Common myeloid progenitor, CD34-positive (primary cell): ENCODE measurements at places on chromosomes 5 and 9.

- no peak for DNase-seq
Observed at GRCh38 chr5:18553269-18553668, 919.0 kb downstream of the TAF11L14 start.

- DNase-seq: no peak
Observed at GRCh38 chr5:106135473-106135872, 1535.3 kb downstream of the EFNA5 start.

DNA sequence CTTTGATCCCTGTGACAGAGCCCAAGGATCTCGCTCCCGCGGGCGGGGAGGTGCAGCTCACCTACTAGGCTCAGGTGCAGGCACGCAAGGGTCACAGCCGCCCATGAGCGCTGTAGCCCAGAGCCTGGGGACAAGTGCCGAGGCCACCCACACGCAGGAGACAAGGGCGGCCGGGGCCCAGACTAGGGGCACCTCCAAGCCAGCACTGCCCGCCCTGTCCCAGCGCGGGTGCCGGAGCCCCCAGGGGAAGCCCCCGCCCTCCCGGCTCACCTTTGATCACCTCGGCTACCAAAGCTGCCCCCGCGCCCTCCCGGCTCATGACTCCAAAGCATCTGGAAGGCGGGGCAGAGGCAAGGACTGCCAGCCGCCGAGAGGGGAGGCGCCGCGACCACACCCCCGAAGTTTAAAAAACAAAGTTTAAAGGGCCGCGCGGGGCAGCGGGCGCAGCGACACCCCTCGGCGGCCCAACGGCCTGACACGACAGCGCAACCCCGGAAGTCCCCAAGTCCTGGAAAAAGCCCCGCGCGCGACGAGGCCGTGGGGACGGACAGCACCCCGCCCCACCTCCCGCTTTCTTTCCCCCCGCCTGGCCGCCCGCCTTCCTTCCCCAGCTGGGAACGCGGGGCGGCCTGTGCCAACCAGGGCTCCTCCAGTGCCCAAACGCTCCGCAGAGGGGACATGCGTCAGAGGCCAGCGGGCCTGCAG is 53.0 kb downstream of the CDC14B start:
- DNase-seq: peak; percentile 91

- DNase-seq: peak; percentile 73
Observed at GRCh38 chr9:114382699-114383520, 4.9 kb downstream of the AKNA start.

GRCh38 chr5:34001241-34001841 is 6.5 kb downstream of the AMACR start:
- no peak for DNase-seq

- DNase-seq: no peak
Observed at GRCh38 chr5:143932584-143932983, 120.6 kb downstream of the HMHB1 start.

DNA sequence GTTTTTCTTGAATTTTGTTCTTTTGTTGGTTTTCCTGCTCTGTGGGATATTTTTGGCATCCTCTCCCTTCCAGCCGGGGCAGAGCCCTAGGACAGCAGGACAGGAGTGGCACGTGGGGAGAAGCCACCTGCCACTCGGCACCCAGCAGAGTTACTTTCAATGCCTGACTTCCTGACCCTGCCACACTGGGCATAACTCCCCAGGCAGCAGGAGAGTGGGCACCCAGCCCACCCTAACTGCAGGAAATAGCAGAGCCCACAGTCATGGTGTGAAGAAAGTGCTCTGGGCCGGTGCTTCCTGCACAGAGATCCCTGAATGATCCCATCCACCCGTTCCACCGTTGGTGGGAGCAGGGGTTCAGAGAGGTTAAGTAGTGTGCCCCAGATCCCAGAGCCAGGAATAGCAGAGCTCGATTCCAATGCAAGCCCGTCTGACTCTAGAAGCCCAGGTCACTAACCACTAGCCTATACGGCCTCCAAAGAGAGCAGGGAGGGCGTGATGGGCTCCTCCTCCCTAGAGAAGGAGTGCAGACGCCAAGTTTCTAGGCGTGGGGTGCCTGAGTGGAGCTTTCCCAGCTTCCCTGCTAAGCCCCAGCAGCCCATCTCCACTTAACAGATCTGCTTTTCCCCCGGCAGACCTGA is 8.1 kb upstream of the NUP214 start:
- DNase-seq: peak; percentile 23

DNA sequence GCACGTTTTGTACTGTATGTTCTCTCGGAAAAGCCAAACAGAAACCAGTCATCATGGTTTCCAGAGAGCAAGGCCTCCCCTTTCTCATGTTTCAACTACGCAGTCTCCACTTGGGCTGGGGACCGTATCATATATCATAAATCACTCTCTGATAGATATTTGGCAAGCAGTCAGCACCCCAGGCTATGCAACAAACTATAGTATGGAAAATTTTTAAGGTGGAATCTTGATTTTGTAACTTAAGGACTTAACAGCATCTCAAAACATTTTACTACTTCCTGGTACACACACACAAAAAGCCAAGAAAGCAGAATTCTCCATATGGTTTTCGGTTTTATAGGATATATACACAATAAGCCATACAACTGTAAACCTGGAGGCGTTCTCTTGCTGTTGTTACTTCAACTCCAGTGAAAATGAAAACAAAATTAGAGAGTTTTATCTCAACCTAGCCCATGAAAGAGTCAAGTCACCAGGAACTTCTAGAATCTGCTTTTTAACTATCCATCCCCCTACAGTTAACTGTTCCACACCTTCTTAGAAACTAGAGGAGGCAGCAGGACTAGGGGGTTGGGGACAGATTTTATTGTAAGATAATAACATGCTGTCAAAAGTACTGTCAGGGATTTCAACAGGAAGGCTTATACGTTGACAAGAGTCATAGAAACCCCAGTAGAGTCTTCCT is 283.4 kb downstream of the NFIB start:
- DNase-seq: no peak

DNA sequence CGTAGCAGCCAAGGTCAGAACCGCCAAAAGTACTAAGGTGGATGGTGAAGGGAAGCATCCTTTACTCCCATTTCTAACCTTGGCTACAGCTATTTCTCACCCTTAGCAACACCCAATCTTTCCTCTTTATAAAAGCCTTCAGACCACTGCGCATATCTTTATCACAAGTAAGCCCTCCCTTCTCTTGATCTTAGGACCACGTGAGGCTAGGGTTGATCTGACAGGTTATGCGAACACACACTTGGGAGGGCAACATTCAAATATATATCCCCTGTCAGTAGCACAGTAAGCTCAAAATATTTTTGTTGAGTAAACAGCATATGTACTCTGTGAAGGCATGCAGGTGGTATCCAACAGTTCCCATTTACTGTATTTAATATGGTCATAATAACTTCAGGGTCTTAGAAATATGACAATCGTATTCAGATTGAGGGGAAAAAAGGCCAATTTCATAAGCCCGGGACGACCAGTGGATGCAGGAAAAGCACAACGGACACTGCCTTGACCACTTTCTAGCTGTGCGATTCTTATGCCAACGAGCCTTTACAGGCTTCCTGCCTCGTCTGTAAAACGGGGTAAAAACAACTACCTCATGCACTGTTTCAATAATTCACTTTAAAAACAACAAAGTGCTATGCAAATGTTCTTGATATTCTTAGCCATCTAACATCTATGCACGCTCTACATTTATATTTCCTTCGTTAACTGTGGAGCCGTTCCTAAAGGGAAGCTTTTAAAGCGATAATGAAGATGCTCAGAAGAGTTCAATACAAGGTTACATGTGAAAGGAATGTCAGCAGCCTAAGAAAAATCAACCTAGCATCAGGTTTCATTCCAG is 1.3 kb downstream of the ARSB start:
- no peak for DNase-seq

GRCh38 chr9:98037357-98037756 is 19.2 kb upstream of the NANS start:
- DNase-seq: peak; percentile 82

DNA sequence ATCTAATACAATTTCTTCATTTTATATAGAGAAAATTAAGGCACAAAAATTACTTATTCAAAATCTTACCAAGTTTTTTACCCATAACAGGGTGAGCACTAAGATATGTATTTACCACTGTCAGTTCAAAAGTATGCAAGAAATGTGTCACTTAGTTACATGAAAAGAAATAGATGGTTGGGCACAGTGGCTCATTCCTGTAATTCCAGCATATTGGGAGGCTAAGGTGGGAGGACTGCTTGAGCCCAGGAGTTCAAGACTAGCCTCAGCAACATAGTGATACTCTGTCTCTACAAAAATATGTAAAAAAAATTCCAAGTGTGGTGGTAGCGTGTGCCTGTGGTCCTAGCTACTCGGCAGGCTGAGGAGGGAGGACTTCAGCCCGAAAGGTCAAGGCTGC is 19.4 kb downstream of the YIPF5 start:
- DNase-seq: no peak

DNA sequence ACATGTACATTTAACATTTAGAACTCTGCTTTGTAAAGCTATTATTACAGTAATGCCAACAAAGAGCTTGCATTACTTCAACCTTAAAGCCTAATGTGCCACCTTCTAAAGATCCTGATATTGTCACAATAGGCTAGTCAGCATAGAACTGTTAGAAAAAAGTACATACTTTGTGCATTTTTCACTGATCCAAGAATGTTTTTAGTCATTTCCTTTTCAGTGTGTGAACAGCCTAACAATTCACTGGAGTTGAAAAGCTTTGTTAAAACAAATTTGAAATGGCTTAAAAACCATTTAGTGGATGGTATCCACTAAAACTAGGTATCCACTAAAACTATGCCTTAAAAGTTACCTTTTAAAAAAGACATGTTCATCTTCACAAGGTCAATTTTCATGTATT is 4.5 kb downstream of the RPS6 start:
- no peak for DNase-seq

GRCh38 chr9:21653091-21653490 is 149.3 kb upstream of the MTAP start:
- no peak for DNase-seq

GRCh38 chr9:98559561-98559960 is 149.2 kb downstream of the GABBR2 start:
- no peak for DNase-seq

DNA sequence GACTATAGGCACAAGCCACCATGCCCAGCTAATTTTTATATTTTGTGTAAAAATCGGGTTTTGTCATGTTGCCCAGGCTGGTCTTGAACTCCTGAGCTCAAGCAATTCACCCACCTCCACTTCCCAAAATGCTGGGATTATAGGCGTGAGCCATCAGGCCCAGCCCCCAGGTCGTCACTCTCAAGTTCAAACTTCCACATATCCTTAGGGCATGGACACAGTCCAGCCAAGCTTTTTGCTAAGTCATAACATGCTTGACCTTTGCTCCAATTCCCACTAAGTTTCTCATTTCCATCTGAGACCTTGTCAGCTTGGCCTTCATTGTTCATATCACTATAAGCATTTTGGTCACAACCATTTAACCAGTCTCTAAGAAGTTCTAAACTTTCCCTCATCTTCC is 43.9 kb upstream of the ARAP3 start:
- DNase-seq: no peak

DNA sequence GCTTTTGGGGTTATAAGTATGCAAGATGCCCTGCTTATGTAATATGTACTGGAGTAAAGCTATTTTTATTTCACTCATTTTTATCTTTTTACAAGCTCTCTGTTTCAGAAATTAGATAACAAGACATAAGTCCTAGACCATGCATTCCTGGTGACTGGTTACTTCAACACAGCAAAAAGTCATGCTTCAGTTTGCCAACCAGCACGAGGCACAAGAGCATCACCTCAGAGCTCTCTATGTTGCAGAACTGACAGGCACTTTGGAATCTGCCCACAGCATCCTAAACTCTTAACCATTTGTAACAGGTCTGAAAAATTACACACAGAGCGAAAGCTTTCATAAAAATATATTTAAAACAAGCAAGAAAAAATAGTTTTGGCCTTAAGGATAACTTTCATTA is 112.8 kb downstream of the MARCHF11 start:
- DNase-seq: no peak

DNA sequence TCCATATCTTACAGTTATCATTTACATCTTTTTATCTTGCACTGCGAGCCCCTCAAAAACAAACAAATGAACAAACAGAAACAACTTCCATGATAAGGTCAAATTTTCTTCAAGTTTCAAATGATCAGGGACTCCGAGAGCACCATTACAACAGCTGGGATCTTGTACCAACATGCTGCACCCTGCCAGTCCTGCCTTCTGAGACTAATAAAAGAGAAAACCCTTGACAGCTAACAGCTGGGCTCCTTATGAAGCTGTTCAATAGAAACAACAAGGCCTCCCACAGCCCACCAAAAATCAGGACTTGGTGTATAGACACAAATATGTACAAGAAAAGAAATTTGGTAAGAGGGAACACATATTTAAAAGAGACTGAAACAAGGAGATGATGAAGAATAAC is 985.3 kb upstream of the DMAC1 start:
- no peak for DNase-seq

DNA sequence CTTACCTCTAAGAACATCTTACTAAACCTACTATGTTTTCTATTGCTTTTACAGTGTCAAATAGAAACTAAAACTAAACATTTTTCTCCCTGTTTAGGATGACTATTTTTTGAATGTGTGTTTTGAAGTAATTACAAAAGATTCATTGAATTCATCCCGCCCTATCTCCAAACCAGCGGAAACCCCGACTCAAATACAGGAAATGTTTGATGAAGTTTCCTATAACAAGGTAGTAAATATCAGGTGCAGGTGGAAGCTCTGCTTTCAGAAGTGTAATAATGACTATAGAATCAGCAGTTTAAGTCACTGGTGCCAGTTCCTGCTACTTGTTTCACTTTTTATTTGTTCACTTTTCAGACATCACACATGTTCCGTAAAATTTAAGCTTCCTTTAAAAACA is 20.0 kb downstream of the ERAP2 start:
- peak; percentile 72 for DNase-seq

GRCh38 chr9:123658792-123659191 is 271.1 kb downstream of the DENND1A start:
- no peak for DNase-seq

GRCh38 chr9:93588641-93589609 is 12.5 kb downstream of the PHF2 start:
- DNase-seq: no peak

DNA sequence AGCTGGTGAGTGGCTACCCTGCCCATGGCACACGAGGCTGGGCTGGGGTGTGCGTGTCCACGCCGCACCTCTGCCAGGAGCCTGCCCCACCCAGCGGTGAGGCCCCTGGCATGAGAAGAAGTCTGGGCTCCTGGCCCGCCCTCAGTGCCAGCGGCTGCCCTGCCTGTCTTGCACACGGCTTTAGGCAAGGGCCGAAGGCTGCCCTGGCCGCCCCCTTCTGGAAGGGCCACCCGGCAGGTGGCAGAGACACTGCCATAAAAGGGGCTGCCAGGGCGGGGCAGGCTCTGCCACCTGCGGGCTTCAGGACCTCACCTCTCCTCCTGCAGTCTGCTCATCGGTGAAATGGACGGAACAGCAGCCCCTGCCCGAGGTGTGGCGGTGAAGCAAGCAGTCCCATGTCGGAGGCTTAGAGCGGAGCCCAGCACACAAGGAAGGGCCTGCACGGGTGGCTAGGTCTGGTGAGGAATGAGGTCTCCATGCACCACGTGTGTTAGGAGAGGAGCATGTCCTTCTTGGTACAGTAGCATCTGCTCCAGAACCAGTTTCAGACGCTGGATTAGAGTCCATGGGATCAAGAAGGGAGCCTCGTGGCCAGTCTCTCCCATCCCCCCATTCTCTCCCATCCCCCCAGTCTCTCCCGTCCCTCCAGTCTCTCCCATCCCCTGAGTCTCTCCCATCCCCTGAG is 34.8 kb upstream of the TMEM250 start:
- no peak for DNase-seq
